Stimulated activated CD4-positive, alpha-beta T cell treated with anti-CD3 and anti-CD28 coated beads, Interleukin-15, amount 100 ng/mL, for 1 hour (primary cell): ENCODE measurements at places on chromosomes 6 and 20.

DNA sequence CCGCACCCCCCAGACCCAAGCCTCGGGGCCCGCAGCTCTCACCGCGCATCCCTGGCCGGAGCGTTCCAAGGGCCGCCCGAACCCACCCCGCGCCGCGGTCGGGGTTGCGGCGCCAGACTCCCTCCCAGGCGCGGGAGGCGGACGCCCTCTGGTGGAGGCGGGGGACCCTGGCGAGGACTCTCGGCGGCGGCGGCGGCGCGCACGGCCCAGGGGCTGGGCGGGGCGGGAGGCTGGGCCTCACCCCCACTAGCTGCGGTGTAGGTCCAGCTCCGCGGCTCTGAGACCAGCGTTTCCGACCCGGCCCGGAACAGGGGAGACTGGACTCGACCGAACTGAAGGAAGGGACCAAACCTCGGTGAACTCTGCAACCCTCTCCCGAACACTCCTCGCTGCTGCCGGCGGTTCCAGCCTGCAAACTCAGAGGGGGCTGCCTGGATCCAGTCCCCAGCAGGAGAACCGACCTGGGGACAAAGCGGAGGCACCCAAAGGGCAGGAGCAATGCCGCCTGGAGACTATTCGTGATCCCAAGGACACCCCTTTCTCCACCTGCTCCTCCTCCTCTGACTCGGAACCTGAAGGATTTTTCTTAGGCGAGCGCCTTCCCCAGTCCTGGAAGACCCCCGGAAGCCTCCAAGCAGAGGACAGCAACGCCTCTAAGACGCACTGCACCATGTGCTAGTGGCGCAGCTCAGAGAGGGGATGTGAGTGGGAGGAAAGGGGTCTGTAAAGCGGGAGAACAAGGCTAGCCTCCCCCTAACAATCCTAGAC is 859 bp upstream of the TOMM6 start:
- DNase-seq: peak; percentile 81

GRCh38 chr20:60057866-60058807 is 99.9 kb downstream of the CDH26 start:
- DNase-seq: peak; percentile 3

DNA sequence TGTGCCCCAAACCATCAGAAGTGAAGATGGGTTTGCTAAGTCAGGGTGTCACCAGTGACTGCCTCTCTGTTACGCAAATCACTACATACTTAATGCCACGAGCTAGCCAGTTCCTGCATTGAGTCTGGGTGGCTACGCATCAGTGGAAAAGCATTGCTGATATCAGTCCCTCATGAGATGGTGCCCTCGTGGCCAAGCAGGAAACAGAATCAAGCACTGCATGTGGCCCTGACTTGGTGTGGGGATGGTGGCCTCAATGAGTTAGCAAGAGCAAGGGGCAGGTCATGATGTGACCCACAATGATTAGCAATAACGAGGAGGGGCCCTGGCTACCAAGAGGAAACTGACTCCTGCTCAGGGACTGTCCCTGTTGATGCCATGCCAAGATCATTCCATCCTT is 51.6 kb upstream of the FNDC1 start:
- no peak for DNase-seq

GRCh38 chr6:170087941-170088581 is 202.8 kb downstream of the DLL1 start:
- no peak for DNase-seq

DNA sequence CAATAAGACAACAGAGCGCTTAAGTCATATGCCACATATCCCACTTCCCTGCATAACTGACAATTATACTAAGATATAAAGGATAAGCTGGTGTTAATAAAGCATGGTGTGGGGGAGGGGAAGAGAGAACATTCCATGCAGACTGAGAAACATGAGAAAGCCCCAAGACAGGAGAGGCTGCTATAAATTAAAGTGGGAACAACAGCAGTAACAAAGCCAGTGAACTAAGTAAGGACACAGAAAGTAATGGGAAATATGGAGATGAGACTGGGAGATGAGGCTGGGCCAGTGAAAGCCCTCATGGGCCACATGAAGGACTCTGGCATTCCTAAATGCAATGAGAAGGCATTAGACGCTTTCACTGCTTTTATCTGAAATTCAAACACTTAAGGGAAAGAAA is 41.3 kb downstream of the SESN1 start:
- DNase-seq: no peak
